Activated CD4-positive, alpha-beta T cell treated with anti-CD3 and anti-CD28 coated beads for 1 hour (primary cell): ENCODE measurements at places on chromosomes 13 and 19.

DNA sequence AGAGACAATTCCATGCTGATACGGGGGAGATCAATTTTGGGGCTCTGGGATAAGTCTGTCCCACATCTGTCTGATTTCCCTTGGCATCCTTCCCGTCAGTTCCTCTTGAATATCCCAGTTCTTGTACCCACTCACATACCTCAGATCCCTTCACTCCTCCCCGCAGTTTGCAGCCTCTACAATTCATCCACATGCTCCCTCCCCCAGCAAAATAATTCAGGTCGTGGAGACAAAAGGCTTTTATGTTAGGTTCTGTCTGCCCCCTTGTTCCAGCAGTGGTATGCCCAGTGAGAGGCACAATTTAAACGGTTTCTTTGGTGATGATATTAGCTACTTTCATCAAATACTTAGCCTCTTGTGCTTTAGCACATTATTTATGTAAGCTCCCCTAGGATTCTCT is 9.6 kb downstream of the RPS16 start:
- no peak for DNase-seq

- DNase-seq = no peak
Measured at GRCh38 chr13:24224232-24224680, 63.7 kb downstream of the SPATA13 start.

DNA sequence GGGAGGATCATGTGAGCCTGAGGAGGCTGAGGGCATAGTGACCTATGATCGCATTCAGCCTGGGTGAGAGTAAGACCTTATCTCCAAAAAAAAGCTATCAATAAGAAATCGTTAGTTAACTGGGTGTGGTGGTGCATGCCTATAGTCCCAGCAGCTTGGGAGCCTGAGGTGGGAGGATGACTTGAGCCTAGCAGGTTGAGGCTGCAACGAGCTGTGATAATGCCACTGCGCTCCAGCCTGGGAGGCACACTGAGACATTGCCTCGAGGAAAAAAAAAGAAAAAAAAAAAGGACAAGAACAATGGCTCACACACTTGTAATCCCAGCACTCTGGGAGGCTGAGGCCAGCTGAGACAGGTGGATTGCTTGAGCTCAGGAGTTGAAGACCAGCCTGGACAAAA is 16.2 kb downstream of the PSPC1 start:
- no peak for DNase-seq

DNA sequence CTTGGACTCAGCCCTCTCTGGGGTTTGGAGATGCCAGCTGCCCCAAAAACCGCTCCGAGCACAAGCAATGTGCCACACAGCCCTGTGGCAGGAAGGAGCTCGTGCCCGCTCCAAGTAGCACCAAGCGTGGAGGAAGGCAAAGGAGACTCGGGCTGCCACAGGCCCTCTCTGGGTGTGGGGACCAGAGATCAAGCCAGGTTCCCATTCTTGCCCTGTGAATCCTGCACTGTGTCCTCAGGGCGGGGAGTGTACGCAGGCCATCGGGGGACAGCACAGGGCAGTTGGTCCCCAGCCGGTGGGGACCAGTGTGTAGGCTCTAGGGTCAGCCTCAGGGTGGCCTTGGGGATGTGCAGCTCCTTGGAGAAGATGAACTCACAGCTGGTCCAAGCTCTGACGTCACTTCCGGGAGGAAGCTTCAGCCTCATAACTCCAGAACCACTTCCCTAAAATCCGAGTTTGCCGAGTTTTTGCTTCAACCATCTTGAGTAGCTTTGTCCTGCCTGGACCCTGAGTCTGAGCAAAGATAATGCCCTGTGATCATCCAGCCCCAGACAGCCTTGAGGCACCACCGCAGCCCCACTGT is 9.3 kb upstream of the CPAMD8 start:
- no peak for DNase-seq

GRCh38 chr13:25118378-25118905 is 22.5 kb downstream of the PABPC3 start:
- DNase-seq = no peak

DNA sequence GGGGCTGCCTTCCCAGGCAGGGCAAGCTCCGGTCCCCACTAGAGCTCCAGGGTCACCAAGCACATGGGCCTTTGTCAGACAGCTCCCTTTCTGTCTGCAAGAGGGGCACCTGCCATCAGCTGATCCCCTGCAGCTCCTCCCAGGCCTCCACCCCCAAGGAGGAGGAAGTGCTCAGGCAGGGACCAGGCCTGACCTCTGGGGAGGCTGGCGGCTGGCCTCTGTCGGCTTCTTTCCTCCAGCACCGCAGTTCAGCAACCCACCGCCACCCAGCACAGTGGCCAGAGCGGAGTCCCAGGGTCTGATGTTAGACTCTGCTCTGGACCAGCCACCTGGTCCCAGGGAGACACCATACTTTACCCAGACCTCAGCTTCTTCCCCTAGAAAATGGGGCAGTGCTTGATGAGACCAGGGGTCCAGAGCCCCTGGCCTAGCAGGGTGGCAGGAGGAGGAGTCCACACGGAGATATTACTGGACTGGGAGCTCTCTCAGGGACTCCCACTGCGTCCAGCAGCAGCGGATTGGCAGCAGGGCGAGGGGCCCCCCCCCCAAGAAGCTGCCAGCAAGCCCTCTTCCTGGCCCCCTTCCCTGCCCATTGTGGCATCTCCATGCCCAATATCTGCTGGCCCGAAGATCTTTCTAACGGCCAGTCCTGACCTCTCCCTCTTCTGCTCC is 24.1 kb downstream of the NKPD1 start:
- no peak for DNase-seq

GRCh38 chr13:25292301-25292700 is 5.0 kb upstream of the MTMR6 start:
- no peak for DNase-seq
